NCI-H526 treated with DMSO at 0.1 percent for 48 hours (cell line): ENCODE measurements at places on chromosomes 3 and 15.
A peak's percentile ranks its signal among the peaks of the same experiment; 100 is the strongest.

GRCh38 chr15:96849271-96849900 is 518.9 kb downstream of the NR2F2 start:
- DNase-seq = no peak

DNA sequence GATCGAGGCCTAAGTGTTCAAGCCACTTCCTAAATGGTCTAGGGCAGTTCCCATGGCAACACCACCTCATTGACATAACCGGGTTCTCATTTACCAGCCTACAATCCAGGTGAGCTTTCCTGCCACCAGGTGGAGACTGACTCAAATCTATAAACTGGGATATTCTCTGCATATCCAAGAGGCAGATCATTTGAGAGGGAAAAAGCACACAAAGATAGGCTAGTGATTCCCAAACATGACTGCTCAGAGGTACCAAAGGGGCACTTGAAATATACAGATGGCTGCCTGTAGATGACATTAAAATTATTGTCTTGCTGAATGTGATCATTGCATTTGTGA is 141.3 kb upstream of the PROK2 start:
- peak; percentile 46 for DNase-seq

DNA sequence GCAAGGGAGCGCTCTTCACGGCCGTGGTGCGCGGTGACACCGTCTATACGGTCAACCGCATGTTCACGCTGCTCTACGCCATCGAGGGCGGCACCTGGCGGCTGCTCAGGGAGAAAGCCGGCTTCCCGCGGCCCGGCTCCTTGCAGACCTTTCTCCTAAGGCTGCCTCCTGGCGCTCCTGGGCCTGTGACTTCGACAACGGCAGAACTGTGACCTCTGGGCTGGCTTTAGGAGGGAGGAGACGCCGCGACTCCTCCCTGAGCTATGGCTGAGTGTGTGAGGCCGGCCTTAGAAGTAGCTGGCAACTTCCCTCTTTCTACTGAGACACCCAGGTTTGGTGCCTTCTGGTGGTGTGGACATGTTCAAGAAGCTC is 1.4 kb downstream of the KBTBD13 start:
- no peak for DNase-seq

DNA sequence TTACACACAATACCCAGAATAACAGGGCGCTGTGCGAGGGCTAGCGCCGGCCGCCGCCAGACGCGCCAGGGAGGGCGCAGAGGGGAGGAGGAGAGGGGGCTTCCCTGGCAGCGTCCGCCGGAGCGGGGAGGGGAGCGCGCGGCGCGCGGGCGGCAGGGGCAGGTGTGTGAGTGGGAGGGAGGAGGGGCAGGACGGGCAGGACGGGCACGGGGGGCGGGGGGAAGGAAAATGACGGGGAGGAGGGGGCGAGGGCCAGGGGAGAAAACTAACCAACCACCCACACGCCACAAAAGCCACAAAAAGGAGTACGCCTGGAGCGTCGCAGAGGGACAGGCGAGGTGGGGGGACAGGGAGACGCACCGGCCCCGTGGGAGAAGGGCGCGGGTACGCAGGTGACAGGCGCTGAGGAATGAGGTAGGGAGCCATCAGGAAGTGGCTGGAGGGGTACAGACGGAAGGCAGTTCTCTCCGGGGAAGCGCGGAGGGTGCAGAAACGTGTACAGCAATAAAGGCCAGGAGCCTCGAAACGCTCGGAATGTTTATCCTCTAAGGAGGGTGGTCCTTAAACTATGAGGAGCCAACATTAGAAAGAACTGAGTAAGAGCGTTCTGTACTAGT is 610 bp upstream of the SATB1 start:
- peak; percentile 79 for DNase-seq

- DNase-seq = no peak
Observed at GRCh38 chr15:71945012-71945411, 134.7 kb downstream of the NR2E3 start.

DNA sequence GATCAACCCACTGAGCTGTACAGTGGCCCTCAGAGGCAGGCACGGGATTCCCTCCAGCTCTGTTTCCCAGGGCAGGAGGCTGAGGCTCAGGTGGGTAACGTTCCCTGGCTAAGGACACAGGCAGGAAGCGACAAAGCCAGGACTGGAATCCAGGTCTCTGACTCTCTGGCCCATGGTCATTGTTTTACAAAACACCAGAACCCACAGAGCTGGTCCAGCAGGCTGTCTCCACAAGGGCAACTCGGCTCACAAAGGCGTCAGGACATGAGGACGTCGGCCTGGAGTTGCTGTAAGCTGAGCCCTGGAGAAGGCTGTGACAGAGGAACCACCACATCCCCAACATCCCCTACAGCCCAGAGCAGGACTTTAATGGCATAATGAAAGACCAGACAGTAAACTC is 30.7 kb downstream of the NUP210 start:
- DNase-seq = no peak

GRCh38 chr3:64070704-64071103 is 47.4 kb upstream of the PSMD6 start:
- no peak for DNase-seq

GRCh38 chr15:36653851-36654250 is 74.4 kb downstream of the CDIN1 start:
- no peak for DNase-seq

GRCh38 chr15:75204340-75205063 is 2.8 kb downstream of the C15orf39 start:
- DNase-seq = peak; percentile 84

GRCh38 chr3:99269606-99270351 is 368.3 kb upstream of the DCBLD2 start:
- DNase-seq = no peak

GRCh38 chr15:55526559-55527036 is 18.6 kb upstream of the DNAAF4 start:
- no peak for DNase-seq

DNA sequence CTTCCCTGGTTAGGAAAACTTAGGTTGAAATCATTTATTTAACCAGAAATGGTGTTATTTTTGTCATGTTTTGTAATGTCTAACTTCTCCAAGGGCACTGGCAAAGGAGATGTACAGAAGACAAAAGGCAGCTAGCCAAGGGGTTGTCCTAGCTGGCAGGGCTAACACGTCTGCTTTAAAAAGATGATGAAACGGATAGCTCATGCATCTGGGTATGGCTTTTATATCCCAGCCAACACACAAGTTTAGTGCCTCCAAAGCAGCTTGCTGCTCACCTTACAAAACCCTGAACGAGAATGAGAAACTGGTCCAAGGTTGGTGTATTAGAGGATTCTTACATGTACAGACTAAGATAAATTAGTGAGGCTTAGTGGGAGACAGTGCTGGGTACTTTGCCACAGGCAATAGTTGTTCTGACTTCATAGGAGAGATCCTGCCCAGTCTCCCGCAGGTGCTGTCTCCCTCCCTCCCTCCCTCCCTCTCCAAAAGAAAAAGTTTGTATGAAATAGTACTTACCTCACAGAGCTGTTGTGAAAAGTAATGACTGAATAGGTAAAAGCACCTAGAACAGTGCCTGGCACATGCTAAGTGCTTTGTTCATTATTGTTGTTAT is 47.8 kb downstream of the KCNMB2 start:
- no peak for DNase-seq

DNA sequence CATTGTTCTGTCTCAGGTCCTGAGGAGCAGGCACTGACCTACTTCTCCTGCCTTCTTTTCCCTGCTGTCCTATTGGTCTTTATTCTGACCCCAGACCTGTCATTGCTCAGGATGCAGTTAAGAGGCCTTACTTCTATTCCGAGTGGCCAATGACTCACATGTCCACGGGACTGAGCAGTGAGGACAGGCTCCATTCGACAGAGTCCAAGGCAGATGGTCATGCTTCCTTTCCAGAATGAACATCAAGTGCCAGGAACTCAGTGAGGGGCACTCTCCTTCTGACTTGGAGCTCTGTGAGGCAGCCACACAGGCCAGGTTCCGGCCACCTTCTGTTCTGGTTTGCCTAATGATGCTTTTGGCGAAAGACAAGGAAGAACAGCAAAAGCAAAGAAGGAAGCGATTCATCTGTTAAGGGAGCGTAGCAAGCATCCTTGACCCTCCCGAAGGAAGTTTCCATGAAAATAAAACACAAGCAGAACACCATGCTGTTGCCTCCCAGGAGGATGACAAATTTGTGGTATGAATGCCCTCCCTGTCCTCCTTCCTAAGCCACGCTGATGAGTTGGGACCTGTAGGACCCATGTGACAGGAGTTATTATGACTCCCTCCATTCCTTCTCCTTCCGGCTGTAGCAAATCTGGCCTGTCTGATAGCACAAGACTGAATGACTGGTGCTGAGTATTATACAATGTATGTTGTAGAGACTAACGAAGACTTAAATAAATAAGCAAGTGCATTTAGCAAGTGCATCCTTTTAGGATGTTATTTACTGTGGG is 14.4 kb upstream of the TPRG1 start:
- no peak for DNase-seq

DNA sequence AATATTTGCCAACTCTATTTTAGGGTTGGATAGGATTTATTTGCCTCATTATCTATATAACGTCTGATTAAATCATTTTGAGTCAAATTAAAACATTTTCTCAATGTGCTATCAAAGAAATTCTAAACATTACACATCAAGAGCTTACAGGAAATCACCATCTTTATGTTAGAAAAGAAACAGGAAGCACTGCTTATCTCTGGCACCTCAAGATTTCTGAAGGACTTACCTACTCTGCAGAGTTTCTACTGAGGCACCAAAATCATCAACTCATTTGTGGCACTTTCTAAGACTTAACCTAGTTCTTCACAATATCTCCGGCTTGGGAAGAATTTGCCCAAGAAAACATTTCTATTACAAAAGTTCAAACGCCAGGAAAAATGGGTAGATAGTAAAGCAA is 181.3 kb upstream of the EOMES start:
- DNase-seq = no peak

- DNase-seq = no peak
Observed at GRCh38 chr3:197369545-197369944, 71.1 kb upstream of the DLG1 start.

DNA sequence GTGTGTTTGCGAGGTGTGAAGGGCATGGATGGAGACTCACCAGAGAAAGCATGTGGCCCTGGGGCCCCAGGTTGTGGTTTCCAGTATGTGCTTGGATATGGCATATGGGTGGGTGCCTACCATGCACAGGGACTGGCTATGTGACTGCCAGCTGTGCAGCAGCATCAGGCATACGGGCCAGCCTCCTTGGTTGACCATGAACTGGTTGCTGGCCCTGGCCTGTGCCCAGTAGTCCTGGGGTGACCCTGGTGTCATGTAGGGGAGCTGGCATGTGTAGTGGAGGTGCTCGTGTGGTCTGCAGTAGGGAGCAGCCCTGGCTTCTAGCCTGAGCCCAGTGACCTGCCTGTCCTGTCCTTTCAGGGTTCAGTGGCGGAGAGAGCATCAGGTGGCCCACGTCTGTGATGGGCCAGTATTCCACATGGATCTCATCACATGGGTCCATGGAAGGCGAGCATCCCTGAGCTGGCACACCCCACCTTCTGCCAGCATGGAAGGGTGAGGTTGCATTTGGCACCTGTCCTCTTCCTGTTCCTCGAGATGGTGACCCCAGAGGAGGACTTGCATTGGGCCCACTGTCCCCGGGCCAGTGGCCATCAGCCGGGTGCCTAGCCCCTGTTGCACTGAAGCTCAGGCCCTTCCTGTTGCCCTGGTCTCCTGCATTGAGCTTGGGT is 228.9 kb downstream of the SNRPN start:
- DNase-seq = no peak

DNA sequence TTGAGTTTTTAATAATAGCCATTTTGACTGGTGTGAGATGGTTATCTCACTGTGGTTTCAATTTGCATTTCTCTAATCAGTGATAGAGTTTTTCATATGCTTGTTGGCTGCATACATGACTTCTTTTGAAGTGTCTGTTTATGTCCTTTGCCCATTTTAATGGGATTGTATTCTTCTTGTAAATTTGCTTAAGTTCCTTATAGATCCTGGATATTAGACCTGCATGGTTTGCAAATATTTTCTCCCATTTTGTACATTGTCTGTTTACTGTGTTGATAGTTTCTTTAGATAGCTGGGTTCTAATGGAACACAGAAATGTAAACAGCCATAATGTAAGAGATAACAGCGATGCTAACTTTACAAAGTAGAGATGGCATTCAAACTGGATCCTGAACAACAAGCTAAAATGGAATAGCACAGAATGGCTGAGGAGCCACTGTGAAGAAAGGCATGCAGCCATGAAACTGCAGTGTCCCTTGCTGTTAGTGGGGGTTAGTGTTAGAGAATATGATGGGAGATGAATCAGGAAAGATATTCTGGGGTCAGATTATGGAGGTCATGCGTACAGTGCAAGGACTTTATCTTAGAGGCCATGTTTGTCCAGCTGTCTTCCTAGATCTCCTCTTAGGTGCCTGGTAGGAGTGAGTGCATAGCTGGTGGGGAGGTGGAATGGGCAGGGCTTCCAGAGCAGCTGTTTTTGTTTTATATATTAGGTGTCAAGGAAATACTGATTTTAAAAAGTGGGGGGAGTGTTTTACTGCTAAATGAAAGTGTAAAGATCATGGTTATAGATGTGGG is 48.1 kb downstream of the BBS4 start:
- peak; percentile 3 for DNase-seq

DNA sequence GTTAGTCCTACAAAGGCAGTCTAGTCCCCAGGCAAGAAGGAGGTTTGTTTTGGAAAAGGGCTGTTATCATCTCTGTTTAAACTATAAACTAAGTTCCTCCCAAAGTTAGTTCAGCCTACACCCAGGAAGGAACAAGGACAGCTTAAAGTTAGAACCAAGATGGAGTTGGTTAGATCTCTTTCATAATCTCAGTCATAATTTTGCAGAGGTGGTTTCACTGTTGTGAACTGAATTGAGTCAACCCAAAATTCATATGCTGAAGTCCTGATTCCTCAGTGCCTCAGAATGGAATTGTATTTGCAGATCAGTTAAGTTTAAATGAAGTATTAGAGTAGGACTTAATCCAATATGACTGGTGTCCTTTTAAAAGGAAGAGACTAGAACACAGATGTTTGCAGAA is 101.0 kb upstream of the C3orf80 start:
- no peak for DNase-seq

DNA sequence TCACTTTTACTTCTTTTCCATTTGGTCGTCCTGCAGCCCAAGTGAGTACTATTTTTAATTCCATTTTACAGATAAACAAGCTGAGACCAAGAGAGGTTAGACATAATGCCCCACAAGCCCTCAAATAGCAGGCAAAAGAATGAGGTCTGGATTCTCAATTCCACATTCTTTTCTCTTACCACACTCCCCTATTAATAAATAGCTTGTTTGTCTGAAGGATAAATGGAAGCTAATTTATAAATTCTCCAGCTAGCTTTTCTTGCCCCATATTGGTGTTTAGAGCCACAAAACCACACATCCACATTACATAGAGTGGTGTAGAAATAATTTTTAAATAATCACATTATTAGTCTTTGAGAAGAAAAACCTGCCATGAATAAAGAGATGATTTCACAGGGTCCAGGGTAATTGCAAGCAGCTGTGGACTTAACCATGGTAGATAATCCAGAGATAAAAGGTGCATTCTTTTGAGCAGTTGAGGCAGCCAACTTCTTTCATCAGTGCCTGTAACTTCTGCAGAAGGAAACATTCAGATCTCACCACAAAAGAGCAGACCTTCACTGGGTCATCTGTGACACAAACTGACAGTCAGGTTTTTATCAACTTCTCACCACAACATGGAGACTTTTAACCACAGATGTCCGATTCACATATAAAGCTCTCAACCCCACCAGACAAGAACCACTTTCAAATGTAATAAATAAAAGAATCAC is 313.4 kb upstream of the STT3B start:
- DNase-seq = no peak

- DNase-seq = no peak
Observed at GRCh38 chr3:134052370-134052769, 22.6 kb upstream of the SLCO2A1 start.

GRCh38 chr15:85752124-85752475 is 42.6 kb downstream of the KLHL25 start:
- DNase-seq = no peak

- no peak for DNase-seq
Observed at GRCh38 chr3:185796431-185797107, 28.3 kb downstream of the IGF2BP2 start.
